ENCODE measurements at places on chromosomes 11 and 22. TPM values are rescaled to one million over a fixed set of nuclear protein-coding genes. Genes with fewer than 3 reads are reported as not detected.

- DNase-seq, result peak; percentile 24
Observed at GRCh38 chr11:123069908-123070821, 8.2 kb upstream of the HSPA8 start.

- DNase-seq, result no peak
Observed at GRCh38 chr11:44753961-44754645, 27.3 kb downstream of the TSPAN18 start.

DNA sequence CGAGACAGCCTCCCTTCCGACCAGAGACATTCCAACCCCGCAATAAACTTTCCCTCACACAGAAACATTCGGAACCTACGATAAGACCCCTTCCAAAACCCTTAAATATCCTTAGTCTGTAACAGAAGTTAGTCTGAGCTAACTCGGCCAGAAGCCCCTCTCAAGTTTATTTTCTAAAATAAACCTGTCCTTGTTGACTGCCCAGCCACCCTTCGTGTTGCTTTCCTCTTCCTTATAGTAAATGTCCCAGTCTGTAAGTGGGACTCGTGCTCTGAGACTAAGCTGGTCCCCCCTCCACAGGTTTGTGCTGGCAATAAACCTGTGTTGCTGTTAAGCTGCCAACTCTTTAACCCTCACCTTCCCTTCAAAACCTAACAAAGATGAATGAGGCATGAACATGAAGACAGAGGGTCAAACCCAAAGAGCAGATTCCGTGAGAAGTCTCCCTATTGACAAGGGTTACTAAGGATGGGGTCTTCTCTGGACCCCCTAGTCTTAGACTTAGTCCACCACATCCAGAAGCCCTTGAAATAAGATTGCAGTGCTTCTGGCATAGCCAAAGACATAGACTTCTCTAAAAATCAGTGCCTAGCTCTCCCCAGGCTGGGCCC, 18.2 kb downstream of the MIF start:
- no peak for DNase-seq

- DNase-seq, result no peak
Observed at GRCh38 chr11:103610435-103610834, 426.0 kb upstream of the DDI1 start.

DNA sequence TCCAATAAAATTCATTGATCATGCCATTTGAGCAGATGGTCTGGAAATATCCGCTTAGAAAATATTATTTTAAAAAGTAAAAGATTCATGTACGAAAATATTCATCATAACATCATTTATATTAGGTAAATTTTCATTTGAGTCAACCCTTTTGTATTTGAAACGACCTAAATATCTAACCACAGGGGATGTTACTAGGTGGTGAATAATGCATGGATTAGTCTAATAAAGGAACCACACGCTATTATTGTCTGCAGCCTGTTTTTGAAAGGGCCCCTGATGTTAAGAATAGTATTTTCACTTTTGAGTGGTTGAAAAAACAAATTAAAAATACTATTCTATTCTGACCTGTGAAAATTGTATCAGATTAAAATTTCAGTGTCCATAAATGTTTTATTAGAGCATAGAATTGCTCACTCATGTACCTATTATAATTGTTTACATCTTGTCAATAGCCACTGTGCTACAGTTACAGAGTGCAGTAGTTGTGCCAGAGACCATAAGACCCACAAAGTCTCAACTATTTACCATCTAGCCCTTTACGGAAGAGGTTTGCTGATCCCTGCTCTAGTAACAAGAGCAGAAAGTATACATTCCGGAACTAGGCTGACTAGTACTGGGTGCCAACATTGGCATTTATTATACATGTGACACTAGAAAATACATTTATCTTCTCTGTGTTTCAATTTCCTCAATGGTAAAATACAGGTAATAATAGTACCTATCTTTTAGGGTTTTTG, 176.1 kb downstream of the LRRC4C start:
- no peak for DNase-seq

GRCh38 chr11:30483056-30483455, 103.1 kb downstream of the MPPED2 start:
- DNase-seq, result peak; percentile 69

GRCh38 chr22:30348404-30348803, 8.3 kb downstream of the SF3A1 start:
- DNase-seq, result no peak

DNA sequence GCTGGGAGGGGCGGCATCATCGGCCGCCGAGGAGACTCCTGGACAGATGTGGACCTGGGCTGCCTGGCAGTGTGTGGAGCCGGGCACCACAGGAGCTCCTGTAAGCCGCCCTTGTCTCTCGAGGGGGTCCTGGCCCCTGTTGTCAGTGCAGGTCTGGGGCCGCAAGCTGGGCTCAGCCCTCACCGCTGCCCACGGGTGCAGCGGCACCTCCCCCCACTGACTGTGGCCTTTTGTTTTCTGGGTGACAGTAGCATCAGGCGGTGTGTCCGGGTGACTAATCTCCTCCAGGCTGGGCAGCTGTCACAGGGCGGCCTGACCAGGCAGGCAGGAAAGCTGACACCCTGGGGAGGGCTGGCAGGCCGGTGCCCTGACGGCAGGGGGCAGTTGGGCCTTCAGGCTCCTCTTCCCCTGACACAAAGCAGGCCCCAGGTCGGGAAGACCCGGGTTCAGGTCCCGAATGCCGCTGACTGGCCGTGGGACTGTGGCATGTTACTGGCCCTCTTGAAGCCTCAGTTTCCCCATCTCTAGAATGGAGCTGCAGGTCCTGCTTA, 16.3 kb downstream of the DGKZ start:
- no peak for DNase-seq

DNA sequence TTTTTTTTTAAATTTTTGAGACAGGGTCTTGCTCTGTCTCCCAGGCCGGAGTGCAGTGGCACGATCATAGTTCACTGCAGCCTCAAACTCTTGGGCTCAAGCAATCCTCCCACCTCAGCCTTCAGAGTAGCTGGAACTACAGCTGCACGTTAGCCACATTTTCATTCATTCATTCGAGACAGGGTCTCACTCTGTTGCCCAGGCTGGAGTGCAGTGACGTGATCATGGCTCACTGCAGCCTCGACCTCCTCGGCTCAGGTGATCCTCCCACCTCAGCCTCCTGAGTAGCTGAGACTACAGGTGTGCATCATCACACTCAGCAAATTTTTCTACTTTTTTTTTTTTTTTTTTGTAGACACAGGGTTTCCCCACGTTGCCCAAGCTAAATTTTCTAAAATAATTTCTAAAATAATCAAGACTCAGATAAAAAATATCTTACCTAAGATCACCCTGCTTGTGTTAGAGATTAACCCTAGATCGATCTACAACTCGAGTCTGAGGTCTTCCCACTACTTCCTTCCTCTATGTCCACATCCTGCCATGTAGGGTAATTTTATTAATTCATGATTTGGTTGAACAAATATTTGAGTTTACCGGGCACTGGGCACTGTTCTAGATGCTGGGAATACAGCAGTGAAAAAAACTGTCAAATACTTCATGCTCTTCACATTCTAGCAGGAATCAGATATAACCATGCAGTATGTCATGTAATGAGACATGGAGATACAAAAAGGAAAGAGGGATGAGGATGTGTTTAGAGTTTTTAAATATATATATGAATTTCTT, 15.1 kb downstream of the EIF4G2 start:
- no peak for DNase-seq

DNA sequence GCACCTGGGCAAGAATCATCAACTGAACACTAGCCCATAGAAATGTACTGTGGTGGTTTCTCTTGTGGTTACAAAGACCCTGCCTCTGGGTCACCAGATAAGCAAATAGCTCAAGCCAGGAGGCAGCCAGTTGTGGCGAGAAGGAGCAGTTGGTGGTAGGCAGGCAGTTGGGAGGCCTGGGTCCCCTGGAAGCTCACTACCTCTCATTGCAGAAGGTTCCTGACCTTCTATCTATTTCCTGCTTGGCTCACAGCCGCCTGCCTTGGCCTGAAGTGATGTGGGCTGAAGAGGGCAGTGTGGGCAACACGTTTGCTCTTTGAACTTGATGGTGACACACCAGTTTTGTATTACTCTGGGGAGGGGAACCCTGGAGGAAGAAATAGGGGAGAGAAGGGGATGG, 34.7 kb downstream of the NECTIN1 start:
- DNase-seq, result peak; percentile 74

DNA sequence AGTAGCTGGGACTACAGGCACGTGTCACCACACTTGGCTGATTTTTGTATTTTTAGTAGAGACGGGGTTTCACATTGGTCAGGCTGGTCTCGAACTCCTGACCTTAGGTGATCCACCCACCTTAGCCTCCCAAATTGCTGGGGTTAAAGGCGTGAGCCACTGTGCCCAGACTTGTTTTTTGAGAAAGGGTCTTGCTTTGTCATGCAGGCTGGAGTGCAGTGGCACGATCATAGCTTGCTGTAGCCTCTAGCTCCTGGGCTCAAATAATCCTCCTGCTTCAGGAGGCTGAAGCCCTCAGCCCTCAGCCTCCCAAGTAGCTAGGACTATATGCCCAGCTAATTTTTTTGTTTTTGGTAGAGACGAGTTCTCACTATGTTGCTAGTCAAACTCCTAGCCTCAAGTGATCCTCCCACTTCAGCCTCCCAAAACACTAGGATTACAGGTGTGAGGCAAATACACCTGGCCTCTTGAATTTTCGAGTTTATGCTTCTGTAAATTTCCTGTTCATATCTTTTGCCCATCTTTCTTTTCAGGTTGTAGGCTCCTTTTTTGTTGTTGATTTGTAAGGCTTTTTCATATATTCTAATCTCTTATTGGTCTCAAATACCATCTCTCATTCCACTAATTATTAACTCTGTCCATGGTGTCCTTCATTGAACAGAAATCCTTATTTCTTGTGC, 3.4 kb upstream of the RBM4B start:
- DNase-seq, result no peak

The MPEG1 gene
- 1.9 TPM for total RNA-seq

The C11orf65 gene
- total RNA-seq, result under 0.01 TPM

The CDC45 gene
- 8.9 TPM for total RNA-seq

The SGSM1 gene
- total RNA-seq, result 1.1 TPM

The DSCAML1 gene
- total RNA-seq, result 0.27 TPM

The A4GALT gene
- 0.54 TPM for total RNA-seq

The CD3E gene
- 0.54 TPM for total RNA-seq

The ROBO4 gene
- 93.7 TPM for total RNA-seq

All from hematopoietic multipotent progenitor cell (in vitro differentiated cells).